ENCODE measurements at places on chromosomes 12 and 14.

DNA sequence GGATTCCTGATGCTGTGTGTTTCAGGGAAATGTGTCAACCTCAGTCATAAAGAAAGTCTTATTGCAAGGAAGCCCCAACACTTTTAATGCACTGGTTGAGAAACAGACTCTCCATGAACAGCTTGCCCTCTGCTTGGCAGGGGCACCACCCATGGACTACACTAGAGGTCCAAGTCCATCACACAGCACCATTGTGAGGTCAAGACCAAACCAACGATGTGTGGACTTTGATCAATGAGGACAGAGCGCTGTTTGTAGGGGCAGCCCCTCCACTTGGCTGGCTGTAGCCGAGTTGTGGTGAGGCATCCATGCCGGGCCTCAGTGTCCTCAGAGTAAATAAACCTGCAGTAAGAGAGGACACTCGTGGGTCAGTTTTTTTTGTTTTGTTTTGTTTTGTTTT is 29.8 kb downstream of the ZFYVE21 start:
- DNase-seq: no peak

DNA sequence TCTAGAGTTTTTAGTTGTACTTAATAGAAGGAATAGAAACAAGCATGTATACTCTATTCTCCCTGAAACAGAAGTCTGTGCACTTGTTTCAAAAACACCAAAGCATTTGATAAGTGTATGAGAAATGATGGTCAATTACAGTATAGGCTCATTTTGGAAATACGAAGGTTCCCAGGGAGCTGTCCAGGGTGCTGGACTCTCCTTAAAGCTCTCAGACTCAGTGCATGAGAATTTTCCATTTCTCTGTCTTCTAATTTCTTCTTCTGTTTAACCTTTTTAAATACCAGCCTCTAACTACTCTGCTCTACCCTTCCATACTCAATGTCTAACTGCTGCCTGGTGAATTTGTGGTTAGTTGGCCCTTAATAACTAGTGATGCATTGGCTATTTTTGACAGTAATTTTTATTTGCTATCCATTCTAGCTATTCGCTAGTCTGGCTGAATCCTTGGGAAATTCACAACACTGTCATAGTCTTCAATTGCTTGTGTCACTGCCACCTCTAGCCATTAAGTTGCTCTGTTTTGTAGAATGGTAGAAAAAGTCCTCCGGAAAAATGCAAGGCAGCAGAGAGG is 229.2 kb downstream of the NRXN3 start:
- DNase-seq: no peak

GRCh38 chr14:55858604-55859003 is 259.6 kb upstream of the PELI2 start:
- no peak for DNase-seq

DNA sequence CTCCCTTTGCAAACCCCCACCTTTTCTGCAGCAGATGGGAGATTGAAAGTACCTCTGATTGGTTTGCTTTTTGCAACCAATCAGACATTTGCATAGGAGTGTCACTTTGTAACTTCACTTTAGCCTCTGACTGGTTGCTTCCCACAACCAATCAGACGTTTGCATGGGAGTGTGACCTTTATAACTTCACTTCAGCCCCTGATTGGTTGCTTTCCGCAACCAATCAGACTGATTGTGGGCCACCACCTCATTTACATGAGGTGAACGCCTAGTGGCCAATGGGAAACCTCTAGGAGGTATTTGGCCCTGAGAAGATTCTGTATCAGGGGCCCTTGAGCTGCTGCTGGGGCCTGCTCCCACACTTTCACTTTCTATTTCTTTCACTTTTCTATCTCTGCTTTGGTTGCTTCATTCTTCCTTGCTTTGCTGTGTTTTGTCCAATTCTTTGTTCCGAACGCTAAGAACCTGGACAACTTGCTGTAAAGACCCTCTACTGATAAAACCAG is 106.0 kb upstream of the PRICKLE1 start:
- DNase-seq: no peak

- DNase-seq: no peak
Observed at GRCh38 chr14:106683631-106684030, 1157.2 kb downstream of the TMEM121 start.

- no peak for DNase-seq
Observed at GRCh38 chr12:62372825-62373224, 93.8 kb upstream of the MON2 start.

GRCh38 chr12:6788972-6789924 is at the start of gene CD4:
TSS of gene CD4 (plus strand) at chr12:6789528. CDS start at chr12:6800139, 10,611 bp downstream.
- DNase-seq: no peak

DNA sequence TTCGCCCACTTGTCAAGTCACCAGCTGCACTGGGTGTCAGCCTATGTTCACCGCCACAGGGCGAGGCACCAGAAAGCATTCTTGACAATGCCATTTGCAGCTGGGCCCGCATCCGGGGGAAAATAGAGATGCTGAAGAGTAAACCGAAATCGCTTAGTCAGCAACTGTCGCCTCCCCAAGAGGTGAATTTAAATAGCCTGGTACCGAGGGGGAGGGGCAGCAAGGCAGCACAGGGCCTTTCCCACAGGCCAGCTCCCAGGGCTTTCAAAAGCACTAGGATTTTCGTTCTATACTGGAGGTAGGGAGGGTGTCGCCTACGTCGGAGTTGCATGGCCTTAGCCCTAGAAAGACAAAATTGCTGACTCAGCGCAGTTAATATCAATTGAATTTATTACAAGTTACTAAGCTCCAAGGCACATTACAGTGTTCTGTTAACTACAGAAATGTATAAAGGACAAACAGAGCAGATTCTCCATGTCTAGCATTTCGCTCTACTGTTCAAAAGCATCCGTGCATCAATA is 4.3 kb downstream of the IRF2BPL start:
- no peak for DNase-seq

- DNase-seq: peak; percentile 76
Observed at GRCh38 chr12:122851820-122852219, 16.6 kb downstream of the HIP1R start.

DNA sequence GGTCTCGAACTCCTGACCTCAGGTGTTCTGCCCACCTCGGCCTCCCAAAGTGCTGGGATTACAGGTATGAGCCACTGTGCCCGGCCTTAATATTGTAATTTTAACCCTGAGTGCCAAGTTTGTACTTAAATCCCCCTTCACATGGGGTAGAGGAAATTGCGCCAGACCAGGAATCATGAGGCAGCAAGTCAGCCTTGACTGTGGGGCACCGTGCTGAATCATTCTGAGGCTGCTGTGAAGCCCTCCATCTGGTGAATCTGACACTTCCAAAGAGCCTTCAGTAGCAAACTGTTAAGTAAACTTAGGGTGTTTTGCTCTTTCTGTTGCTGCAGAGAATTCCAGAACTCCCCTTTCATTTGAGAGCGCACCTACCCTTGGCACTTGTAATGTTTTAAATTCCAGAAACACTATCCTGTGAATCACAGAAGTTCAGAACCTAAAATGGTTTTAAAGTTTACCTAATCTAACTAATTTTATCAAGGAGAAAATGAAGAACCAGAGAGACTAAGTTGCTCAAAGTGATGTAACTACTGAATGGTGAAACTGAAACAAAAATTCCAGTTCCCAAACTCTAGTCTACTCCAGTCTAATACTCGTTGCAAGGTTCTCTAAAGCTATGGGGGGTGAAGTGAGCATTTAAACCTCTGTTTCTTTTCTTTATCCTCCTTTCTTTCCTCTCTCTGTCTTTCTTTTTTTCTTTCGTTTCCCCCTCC is 7.5 kb downstream of the HEBP1 start:
- no peak for DNase-seq

GRCh38 chr12:47757840-47758583 is 668 bp downstream of the RAPGEF3 start:
- no peak for DNase-seq

- peak; percentile 77 for DNase-seq
Observed at GRCh38 chr12:46160101-46160980, 108.5 kb downstream of the SLC38A1 start.

- DNase-seq: no peak
Observed at GRCh38 chr14:69183735-69184134, 7.6 kb upstream of the EXD2 start.

DNA sequence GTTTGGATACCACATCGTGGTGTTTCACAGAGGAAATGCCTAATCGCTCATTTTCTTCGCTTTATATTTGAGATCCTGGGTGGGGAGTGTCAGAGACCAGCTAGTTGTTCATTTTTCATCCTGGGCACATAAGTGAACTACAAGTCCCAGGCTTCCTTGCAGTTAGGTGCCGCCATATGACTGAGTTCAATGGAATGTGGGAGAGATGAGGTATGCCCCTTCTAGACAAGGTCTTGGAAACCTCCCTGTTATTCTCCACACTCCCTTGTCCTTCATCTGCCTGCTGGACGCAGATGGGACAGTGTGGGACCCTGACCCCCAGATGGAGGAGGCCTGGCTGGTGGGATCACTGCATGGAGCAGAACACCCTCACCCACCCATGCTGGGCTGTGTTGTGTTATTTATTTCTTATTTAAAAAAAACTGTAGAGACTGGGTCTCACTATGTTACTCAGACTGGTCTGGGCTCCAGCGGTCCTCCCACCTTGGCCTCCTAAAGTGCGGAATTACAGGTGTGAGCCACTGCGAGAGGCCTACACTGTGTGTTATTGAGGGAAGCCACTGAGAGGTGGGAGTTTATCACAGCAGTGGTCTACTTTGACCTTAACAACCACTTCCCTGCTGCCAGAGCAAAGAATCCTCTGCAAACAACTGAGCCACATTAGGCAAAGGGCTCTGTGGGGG is 42.9 kb upstream of the VRK1 start:
- peak; percentile 19 for DNase-seq

DNA sequence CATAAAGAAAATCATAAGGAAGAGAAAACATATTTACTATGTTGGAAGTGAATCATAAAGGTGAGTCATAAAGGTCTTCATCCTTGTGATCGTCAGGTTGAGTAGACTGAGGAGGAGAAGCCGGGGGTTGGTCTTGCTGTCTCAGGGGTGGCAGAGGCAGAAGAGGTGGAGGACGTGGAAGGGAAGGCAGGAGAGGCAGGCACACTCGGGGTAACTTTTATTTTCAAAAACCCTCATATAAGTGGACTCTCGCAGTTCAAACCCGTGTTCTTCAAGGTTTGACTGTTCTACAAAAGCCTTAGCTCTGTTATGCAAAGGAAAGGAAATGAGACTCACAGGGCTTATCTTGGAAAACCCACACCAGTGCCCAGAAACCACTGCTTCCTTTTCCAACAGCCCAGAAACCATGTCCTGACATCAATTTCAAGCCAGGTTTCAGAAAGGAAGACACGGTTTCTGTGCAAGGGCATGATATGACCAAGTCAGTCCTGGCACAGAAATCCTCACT is 14.0 kb downstream of the SMCO2 start:
- peak; percentile 5 for DNase-seq

DNA sequence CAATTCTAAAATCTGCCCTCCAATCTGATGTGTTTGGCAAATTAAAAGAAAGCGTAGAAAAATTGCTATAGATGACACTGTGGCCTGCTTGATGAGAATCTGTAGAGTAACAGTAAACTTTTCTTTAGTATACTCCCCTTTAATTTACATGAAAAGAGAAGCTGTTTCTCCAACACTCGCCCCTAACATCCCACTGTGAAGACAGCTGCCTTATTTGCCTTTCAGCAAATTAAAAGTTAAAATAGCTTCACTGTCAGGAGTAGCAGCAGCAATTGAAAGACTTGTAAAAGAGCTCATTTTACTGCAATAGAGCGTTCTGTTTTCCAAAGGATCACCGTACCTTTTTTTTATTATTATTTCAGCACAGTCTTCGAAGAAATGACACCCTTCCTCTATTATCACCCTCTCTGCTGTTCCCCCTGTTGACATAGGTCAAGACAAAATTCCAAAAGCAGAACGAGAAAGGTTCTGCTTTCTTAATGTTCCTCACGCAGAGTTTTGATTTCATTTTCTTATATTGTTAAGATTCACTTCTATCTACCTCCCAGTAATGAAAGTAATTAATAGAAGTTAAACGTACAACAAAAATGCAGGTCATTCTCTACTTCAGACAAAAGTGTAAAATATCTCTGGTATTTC is 153.5 kb upstream of the USP15 start:
- DNase-seq: no peak

DNA sequence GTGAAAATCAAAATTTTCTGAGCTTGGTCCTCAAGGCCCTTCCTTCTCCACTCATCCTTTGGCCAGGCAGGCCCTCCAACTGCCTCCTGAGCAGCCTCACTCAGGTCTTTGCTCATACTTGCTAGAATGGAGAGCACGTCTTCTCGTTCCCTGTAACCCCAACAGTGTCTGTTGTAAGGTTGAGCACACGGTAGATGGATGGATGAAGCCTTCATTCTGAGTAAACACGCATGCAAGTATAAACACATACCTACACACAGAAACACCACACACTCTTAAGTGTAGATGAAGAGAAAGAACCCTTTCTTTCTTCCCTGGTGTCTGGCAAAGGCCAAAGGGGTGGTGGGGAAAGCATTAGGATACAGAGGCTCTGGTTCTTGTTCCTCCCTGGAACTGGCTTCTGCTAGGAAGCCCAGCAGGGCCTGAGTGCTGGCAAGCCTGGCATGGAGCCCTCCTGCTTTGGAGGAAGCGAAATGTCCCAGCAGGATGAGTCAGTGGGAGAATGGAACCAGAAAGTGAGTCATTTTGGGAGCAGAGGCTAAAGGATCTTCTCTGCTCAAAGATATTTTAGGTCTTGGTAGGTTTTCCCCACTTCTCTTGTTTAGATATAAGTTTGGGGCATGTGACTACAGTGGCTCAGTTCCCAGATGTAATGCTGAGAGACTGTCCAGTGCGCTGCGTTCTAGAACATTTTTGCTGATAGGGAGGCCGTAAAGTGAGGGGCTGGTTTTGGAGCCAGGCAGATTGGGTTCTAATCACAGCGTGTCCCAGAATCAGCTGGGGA is 127.4 kb downstream of the CACNA1C start:
- peak; percentile 79 for DNase-seq

- no peak for DNase-seq
Observed at GRCh38 chr12:58870595-58870994, 49.7 kb downstream of the LRIG3 start.

DNA sequence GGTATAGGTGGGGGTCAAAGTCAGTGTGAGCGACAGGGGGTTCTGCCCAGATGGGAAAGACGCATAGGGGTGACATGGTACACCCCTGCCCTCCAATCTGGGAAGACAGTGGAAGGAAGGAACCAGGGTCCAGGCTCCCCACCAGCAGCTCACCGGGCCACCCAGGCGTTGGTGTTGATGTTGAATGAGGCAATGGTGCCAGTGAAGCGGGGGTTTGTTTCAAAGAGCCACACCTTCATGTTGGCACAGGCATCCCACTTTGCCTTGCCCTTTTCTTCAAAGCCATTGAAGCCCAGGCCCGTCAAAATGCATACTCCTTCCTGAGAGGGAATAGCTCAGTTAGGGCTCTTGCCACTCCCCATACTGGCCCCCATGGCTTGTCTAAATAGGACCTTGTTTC is 7.5 kb downstream of the EMG1 start:
- no peak for DNase-seq

GRCh38 chr14:47103771-47104170 is 452.2 kb upstream of the RPL10L start:
- no peak for DNase-seq

- DNase-seq: no peak
Observed at GRCh38 chr12:72313806-72314205, 41.6 kb downstream of the TRHDE start.

- no peak for DNase-seq
Observed at GRCh38 chr14:68397822-68398221, 395.0 kb downstream of the ZFP36L1 start.

All from RWPE1 (cell line).